Kidney capillary endothelial cell (primary cell): ENCODE measurements at places on chromosomes 4 and X.

GRCh38 chr4:118957722-118958445, 69.2 kb downstream of the SYNPO2 start:
- no peak for DNase-seq

- no peak for DNase-seq
These were observed 342.6 kb downstream of the GPM6A start for GRCh38 chr4:175469514-175469913.

DNA sequence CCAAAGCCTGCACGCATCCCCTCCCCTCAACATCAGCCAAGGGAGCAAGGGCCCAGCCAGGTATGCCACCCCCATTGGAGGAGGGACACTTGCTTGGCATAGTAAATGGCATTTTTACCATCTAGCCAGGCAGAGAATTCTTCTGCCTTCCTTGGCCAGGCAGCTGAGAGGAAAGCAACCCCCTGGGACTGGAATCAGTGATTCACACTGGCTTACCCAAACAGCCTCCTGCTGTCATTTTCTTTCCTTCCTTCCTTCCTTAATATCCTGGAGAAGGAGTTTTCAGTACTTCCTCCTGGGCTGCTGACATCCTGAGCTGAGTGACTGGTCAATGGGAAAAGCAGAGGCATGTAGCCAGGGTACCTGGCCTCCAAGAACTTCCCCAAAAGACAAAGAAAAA, 28.6 kb upstream of the KIAA1210 start:
- no peak for DNase-seq

GRCh38 chr4:156672492-156673305, 298.9 kb downstream of the PDGFC start:
- no peak for DNase-seq
